ACHN (cell line): ENCODE measurements at places on chromosomes 7 and 10.
A peak's percentile ranks its signal among the peaks of the same experiment; 100 is the strongest.

GRCh38 chr7:29139191-29139590 lies 7.1 kb downstream of the CPVL start:
- no peak for DNase-seq

- DNase-seq = no peak
Measured at GRCh38 chr7:55381696-55382095, 16.6 kb downstream of the LANCL2 start.

DNA sequence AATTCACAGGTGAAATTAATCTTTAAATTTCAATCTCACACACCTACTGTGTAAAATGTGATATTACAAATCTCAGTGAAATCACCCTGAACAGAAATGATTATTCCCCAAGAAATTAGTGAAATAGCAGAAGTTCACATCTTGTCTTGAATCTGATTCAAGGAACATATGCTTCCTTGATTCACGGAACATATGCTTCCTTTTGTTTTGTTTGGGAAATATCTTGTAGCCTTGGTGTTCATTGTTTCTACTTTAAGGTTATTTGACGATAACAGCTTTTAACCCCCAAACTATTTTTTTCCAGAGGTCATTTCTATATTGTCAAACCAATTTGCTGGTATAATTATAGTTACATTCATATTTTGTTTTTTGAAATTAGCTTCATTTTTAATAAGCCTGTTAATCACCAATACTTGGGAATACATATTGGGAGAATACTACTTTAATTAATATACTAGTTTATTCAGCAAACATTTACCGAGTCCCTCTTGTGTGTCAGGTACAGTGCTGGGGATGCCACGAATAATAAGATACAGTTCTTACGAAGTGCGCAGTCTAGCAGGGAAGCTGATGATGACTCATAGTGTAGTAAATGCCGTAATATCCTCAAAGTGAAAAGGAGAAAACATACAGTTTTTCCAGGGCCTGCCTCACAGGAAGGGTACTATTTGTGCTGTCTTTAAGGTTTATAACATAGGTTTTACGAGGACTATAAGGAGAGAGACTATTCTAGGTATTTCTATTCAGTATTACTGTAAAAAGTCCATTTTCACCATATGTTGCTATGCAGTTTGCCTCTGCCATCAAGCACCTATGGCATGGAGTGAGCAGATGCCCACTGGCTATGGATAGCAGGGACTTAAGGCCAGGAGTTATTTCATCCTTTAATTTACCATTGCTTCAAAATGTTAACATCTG lies 32.5 kb downstream of the PRKAR2B start:
- DNase-seq = peak; percentile 72

- no peak for DNase-seq
Measured at GRCh38 chr10:31011665-31012022, 20.0 kb downstream of the ZNF438 start.

GRCh38 chr10:30415593-30415992 lies 18.4 kb upstream of the MAP3K8 start:
- no peak for DNase-seq

DNA sequence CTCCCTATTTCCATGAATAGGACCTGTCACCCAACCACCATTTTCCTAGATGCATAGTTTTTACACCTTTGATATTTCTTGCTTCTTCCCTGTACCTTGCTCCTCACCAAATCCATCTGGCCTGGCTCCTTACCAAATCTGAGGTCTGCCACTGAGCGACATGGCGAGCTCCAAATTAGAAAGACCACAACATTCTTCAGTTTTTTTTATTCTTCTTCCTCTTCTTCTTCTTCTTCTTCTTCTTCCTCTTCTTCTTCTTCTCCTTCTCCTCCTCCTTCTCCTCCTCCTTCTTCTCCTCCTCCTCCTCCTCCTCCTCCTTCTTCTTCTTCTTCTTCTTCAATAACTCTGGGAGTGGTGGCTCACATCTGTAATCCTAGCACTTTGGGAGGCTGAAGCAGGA lies 7.1 kb downstream of the CPED1 start:
- DNase-seq = no peak

DNA sequence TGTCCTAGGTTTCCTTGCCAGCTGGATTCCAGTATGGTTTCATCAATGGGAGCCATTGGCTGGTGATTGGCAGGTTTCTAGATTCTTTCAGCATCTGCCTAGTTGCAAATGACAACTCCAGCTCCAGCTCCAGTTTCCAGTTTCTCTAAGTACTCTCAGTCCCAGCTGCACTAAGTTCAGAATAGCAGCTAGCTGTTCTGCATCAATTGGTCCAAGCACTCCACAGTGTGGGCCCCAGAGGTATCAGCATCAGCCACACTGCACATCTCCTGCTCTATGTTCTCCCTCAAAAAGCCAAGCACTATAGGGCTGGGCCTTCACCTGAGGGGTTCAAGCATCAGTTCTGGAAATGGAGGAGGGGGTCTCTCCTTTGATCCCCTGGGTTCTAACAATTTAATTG lies 143.4 kb downstream of the VPS50 start:
- DNase-seq = no peak

- DNase-seq = no peak
Measured at GRCh38 chr7:129947049-129947448, 5.7 kb downstream of the UBE2H start.

DNA sequence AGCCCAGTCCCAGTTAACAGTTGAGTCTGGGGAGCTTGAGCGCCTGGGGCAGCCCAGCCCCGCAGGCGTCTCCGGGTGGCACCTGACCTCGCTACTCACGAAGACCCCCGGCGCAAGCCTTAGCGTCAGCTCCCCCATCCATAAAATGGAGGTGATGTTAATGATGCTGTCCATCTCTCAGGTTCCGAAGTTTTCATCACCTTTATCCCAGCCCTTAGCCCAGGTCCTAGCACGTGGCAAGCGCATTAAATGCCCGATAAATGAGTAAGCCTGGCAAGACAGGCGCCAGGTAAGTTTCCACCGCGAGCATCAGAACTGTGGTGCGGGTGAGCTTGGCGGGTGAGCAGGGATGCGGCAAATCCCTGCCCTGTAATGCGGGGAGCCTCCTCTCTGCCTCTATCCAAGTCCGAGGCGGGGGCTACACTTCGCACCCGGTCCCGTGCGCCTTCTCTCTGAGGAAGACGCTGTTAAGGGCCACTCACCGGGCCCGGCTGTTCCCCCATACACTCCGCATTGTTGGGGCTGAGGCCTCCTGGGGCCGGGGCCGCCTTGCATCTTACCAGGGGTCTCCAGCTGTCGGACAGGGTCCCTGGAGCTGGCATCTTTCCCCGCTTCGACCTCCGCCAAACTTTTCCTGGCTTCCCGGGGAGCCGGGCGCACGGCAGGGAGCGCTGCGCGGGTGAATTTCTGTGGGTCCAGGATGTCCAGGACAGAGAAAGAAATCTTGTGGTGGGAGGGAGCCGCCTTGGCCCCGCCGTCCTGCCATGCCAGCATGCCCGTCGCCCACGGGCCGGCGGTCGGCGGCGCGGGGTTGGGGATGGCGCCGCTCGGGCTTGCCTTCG lies 444 bp downstream of the NKX1-2 start:
- DNase-seq = no peak

- DNase-seq = no peak
Measured at GRCh38 chr7:110001254-110001938, 1089.5 kb upstream of the LRRN3 start.

DNA sequence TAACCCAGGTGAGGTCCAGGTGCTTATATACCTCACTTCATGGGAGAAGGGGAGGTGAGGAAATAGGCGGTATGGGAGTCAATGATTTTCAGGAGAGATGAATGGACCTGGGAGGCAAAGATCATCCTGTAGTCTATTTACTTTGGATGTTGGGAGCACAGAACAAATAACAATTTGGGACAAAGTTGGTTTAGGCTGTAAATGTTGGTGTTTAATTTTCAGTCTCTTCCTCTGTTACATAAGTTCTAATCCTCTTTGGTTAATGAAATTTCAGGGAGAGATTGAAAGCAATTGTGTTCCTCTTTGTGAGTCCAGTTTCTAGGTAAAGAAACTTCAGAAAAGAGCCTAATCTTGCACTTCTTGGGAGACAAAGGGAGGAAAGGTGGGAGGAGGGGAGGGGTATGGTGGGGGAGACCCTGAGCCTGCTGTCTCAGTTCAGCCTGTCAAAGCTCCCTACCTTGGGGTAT lies 46.9 kb downstream of the AKR1C4 start:
- no peak for DNase-seq

DNA sequence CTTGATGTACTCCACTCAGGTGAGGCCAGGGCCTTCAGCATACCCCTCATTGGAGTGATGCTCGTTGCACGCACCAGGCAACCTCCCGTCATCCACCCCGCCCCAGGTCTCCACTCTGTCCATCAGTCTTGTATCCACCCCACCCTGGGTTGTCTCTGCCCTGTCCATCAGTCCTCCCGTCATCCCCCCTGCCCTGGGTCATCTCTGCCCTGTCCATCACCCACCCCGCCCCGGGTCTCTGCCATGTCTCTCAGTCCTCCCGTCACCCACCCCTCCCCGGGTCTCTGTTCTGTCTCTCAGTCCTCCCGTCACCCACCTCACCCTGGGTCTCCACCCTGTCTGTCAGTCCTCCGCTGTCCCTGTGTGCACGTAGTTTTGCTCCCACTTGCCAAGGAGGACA lies 59.9 kb downstream of the WDR37 start:
- no peak for DNase-seq

DNA sequence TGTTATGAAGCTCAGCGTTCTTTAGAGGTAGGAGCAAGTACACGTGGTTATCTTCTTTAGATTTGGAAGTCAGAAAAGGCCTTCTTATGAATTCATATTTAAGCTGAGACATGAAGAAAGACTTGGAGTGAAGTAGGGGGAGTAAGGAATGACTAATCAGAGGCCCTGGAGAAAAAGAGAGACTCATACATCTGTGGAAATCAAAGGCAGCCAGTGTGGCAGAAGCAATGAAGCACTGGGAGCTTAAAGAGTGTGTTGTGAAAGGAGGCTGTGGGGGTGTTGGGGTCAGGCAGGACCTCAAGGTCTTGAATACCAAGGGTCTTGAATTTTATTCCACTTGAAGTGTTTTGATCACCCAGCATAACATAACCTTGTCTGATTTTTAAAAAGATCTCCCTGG lies 35.7 kb upstream of the FGL2 start:
- DNase-seq = no peak

DNA sequence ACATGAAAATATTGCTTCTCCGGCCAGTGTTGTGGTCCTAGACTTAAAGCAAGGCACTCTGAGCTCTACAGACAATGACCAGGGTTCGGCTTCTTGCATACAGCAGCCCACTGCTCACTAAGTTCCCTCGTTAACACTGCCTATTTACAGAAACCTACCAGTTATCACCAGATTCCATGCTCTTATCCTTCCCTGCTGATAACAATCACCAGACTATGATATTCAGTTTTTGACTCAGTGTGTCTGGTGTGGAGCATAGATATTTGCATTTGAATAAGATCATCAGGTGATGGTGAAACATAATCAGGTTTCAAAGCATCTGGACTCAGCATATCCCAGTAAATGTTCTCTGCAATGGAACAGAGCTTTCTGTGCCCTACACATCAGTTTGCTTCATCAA lies 182.3 kb downstream of the SNX13 start:
- no peak for DNase-seq

DNA sequence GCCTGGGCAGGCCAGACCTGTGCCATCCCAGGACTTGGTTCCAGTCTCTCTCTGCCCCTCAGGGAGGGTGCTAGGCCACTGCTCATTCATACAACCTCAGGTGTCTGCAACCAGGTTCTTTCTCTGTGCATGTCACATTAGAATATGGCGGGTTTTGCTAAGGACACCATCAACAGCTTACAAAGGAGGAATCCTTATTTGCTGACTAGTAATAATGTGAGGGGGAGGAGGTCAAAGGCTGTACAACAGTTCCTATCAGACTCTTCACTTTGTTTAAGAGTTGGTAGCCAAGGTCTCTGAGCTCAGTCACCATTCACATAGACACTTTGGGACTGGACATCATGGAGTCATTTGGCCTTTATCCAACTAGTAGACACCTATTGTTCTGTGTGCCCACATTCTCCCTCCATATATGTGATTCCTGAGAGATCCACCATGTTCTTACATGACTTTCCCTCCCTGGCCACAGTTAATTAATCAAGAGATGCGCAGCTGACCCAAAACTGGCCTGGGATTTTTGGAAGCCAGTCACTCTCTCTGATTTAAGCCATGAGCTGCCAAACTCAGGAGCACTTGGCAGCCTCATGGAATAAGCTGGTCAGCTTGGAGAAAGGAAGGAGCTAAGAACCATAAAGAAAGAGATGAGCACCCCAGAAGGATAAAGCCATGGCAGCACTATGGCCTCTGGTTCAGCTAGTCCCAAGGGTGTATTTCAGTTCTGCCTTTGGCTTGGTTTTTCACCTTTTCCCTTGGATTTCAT lies 51.2 kb downstream of the DPCD start:
- no peak for DNase-seq

- DNase-seq = no peak
Measured at GRCh38 chr10:86512137-86512536, 9.5 kb downstream of the WAPL start.

DNA sequence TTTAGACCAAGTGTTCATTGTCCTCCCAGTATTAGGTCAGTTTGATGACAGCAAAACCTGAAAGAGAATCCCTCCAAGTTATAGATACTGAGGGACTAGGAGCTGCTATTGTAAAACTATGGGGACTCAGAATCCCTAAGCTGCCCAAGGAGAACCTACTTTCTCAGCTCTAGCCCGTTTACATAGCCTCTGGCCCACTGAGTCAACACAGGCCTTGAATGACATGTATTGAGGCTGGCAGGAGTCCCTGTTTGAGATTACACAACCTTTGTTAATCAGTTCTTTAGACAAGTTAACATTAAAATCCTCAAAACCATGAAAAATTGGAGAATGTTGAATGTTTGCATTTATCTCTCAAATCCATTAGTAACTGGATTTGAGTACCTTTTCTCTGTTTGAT lies 1079.0 kb downstream of the KCNMA1 start:
- no peak for DNase-seq

DNA sequence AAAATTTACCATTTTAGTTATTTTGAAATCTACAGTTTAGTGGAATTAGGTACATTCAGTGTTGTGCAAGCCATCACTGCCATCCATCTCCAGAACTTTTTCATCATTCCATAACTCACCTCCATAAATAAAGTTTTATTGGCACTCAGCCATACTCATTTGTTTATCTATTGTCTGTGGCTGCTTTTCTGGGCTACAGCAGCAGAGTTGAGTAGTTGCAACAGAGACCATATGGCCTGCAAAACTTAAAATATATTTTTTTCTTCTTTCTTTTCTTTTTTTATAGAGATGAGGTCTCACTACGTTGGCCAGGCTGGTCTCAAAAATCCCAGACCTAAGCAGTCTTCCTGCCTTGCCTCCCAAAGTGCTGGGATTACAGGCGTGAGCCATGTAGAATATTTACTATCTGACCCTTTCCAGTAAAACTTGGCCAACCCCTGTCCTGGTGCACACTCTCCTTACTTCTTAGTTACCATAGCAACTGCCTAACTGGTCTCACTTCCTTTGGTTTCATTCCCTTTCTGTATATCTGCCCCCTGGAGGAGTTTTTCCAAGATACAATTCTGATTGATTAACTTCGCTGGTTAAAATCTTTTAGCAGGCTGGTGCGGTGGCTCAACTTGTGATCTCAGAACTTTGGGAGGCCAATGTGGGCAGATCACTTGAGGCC lies 133.2 kb downstream of the CUX1 start:
- peak; percentile 45 for DNase-seq

- DNase-seq = no peak
Measured at GRCh38 chr7:155461631-155462030, 3.7 kb downstream of the EN2 start.
